Spinal cord (tissue), 10 donors: ENCODE measurements at places on chromosomes 5 and 9. TPM values are rescaled to one million over a fixed set of nuclear protein-coding genes. Genes with fewer than 3 reads are reported as not detected.
A peak's percentile ranks its signal among the peaks of the same experiment; 100 is the strongest.

FLT4 gene
- 7.6 TPM for polyA plus RNA-seq

SLC25A2 gene
- not detected for polyA plus RNA-seq

INSL6 gene
- polyA plus RNA-seq: 0.55 TPM

RMND5B gene
- polyA plus RNA-seq: 43.8 TPM

ADAMTS19 gene
- polyA plus RNA-seq: 0.87 TPM

RNF20 gene
- 43.2 TPM for polyA plus RNA-seq

FOXD4L5 gene
- 1.5 TPM for polyA plus RNA-seq

SELENOP gene
- polyA plus RNA-seq: 92.7 TPM

NSD1 gene
- polyA plus RNA-seq: 44.6 TPM

EIF4E1B gene
- 4.0 TPM for polyA plus RNA-seq

F2R gene
- 25.6 TPM for polyA plus RNA-seq

TAF11L14 gene
- polyA plus RNA-seq: not detected

BSPRY gene
- polyA plus RNA-seq: 0.17 TPM

DNA sequence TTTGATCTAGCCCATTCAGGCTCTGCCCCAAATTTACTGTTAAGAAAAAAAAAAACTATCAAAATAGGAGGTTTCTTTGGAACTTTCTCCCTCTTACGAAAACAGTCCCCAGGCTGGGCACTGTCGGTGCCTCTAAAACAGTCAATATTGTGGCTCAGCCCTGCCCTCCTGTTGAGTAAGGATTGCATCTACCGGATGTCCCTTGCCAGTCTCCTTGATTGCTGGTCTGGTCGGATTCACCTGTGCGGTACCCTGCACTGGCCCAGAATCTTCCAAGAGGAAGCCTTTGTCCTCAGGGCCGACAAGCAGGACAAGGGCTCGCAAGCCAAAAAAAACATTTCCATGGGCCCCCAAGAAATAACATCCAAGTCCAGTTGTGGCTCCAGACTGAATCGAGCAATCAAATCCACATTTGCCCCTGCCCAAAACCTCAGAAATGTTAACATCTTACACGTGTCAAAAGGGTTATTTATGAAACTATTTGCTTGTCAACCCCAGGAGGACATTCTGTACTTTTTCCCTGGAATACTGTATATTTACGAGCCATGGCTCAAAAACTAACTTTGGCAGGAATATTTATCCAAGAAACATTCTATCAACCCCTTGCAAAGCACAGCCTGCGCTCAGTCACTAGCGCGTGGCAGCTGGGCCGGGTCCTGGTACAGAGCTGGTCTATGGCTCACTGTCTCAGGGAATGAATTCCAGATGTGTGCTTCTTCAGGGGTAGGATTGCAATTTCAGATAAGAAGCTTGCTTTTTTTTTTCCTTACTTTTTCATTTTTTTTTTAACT lies 129.2 kb upstream of the ADRA1B start:
- H3K27me3 ChIP-seq: no peaks in the 10 kb centered on the region
- DNase-seq: no peak
- H3K27ac ChIP-seq: no peak overlapping the region
- H3K4me3 ChIP-seq: no peak overlapping the region
- H3K4me1 ChIP-seq: no peaks in the 10 kb centered on the region

GRCh38 chr9:107496976-107497375 lies 7.4 kb upstream of the KLF4 start:
- no peak for DNase-seq
- H3K36me3 ChIP-seq: no peaks in the 10 kb centered on the region
- H3K4me3 ChIP-seq: no peak overlapping the region
- H3K27ac ChIP-seq: no peak overlapping the region

GRCh38 chr9:15484802-15485201 lies 26.0 kb downstream of the PSIP1 start:
- no peak overlapping the region for H3K27ac ChIP-seq
- H3K36me3 ChIP-seq: peaks cover 17% of the 10 kb centered on the region
- H3K4me1 ChIP-seq: no peaks in the 10 kb centered on the region

DNA sequence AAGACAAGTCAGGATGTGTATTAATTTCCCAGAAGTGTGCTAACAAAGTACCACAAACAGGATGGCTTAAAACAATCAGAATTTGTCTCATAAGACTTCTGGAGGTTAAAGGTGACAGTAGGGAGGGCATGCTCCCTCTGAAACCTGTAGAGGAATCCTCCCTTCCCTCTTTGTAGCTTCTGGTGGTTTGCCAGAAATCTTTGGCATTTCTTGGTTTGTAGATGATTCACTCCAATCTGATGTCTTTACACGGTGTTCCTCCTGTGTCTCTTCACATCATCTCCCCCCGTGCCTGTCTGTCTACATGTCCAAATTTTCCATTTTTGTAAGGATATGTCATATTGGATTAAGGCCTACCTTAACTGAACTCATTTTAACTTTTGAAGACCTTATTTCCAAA lies 471.5 kb downstream of the ZNF608 start:
- no peak overlapping the region for H3K4me3 ChIP-seq
- no peaks in the 10 kb centered on the region for H3K4me1 ChIP-seq
- DNase-seq: no peak
- H3K27ac ChIP-seq: no peak overlapping the region
- no peaks in the 10 kb centered on the region for H3K36me3 ChIP-seq

DNA sequence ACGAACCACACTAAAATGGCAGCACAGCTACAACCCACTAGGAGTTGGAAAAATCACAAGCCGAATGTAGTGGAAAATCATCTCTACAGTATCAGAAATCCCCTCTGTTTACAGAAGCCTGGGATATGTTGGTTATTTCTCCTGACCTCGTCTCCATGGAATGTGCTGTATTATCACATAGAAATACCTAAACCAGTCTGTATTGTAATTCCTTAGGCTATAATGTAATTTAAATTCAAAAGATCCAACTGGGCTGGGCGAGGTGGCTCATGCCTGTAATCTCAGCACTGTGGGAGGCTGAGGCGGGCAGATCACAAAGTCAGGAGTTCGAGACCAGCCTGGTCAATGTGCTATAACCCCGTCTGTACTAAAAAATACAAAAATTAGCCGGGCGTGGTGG lies 244.8 kb upstream of the MPDZ start:
- DNase-seq: no peak
- H3K4me3 ChIP-seq: no peak overlapping the region
- no peaks in the 10 kb centered on the region for H3K27me3 ChIP-seq
- no peaks in the 10 kb centered on the region for H3K36me3 ChIP-seq
- no peak overlapping the region for H3K27ac ChIP-seq

DNA sequence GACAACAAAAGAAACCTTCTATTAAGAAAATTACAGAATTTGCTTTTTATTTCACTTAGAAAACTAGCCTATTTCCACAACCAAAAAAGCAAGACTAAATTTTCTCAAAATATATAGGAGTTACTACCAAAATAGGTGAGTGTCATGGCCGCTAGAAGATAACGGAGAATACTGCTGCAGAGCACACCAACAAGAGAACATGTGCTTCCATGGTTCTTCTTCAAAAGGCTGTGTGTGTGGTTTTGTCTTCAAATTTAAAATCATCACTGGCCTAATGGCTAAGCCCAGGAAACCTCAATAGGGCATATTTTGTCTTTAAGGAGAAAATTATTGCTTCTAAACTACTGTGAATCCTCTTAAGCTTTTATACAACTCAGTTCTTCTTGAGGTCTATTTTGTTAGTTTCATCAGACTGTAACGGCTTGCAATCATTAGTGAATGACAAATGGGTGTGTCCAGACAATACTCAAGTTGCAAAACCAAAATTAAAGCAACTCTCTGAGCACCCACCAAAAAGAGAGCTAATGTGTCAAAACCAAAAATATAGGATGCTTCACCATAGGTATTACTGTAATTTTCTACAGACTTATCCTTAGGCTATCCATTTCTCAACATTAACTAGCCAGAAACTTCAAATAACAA lies 3.3 kb downstream of the SETX start:
- no peak overlapping the region for H3K4me3 ChIP-seq
- H3K4me1 ChIP-seq: peaks cover 15% of the 10 kb centered on the region
- DNase-seq: no peak
- no peak overlapping the region for H3K27ac ChIP-seq

- no peak for DNase-seq
- H3K36me3 ChIP-seq: no peaks in the 10 kb centered on the region
- no peaks in the 10 kb centered on the region for H3K4me1 ChIP-seq
- no peaks in the 10 kb centered on the region for H3K27me3 ChIP-seq
Observed at GRCh38 chr5:148626081-148626613, 28.2 kb downstream of the HTR4 start.

DNA sequence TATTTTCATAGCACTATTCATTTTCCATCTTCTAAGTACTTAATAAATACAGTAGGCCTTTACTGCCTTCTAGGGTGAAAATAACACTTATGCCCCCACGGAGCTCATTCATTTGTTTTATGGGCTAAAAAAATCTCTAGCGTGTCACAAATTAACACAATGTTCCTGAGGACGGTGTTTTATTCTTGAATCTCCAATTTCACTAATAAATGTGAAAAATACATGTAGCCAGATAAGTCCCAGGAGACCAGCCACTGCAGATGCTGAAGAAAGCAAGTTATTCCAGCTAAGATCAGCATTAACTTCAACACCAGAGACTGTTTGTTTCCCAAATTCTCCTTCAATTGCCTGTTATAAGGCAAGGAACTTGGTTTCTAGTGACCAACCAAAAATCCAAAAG lies 102.3 kb downstream of the MARCHF3 start:
- no peak overlapping the region for H3K4me3 ChIP-seq
- DNase-seq: no peak
- H3K4me1 ChIP-seq: peaks cover 5% of the 10 kb centered on the region
- H3K27ac ChIP-seq: no peak overlapping the region
- no peaks in the 10 kb centered on the region for H3K27me3 ChIP-seq

GRCh38 chr9:104091708-104092107 lies 2.4 kb upstream of the SMC2 start:
- no peak for DNase-seq
- no peaks in the 10 kb centered on the region for H3K27me3 ChIP-seq
- H3K4me1 ChIP-seq: peaks cover 3% of the 10 kb centered on the region
- no peak overlapping the region for H3K4me3 ChIP-seq

DNA sequence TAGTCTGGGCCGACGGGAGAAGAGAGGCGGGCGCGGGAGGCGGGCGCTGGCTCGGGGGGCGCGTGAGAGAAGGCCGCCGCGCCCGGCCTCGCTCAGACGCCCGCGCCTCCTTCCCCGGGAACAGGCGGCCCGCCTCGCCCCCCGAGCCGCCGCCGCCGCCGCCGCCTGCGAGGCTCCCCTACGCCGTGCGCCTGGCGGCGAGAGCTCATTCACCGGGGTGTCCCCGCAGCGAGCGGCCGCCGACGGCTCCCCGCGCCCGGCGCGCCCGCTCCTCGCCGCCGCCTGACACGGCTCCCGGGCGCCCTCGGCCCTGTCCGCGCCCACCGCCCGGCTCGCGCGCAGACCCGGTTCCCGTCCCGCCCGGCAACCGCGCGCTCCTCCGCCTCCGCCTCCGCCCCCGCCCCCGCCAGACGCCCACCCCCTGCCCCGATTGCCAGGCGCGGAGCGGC lies at the start of gene GNAQ:
GNAQ (minus strand) TSS at position 368 of the 449 bp plus-strand sequence. CDS start 576 bp downstream, outside the sequence.
- H3K4me1 ChIP-seq: peaks cover 4% of the 10 kb centered on the region
- H3K27ac ChIP-seq: peak within 1 kb of the TSS; percentile 94
- H3K27me3 ChIP-seq: no peaks in the 10 kb centered on the region

DNA sequence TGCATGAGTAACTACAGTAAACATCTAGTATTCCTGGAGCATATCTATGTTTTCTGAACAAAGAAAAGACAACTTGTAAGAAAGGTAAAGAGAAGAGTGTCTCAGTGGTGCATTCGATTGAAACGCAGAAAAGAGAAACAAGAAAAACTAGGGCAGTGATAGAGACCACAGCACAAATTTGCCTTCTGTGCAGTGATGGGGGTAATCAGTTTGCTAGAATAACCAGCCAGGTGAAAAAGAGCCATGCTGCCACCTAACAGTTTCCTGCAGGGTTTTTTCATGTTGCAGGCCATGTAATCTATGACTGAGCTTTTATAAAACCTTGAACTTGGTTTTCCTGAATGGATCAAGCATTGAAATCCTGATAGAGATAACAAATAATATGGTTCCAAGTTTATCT lies 198.4 kb upstream of the MEF2C start:
- H3K27ac ChIP-seq: no peak overlapping the region
- H3K4me3 ChIP-seq: no peak overlapping the region
- peak; percentile 29 for DNase-seq
- no peaks in the 10 kb centered on the region for H3K27me3 ChIP-seq
- no peaks in the 10 kb centered on the region for H3K4me1 ChIP-seq

DNA sequence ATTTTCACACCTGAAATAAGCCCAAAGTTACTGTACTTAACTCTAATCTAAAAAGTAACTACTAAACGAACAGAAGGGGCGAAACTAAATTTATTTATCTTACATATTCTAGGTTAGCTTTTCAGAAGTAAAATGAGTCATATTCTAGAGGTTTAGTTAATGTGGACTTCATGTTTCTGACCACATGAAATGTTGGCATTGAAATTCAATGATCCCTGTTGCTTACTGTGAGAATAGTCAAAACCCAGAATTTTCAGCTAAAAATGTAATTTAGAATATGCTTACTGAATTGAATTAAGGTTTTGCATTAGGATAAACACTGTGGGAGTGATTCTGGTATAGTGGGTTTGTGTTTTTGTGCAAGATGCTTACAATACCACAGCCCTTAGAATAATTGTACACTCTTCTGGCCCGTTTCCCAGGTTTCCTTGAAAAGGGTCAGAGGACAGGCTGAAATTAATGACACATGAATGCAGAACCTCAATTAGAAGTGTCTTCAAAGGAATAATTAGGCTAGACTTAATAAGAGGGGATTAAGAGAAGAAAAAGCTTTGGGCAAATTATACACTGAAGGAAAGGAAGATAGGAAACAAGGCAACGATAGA lies 1.4 kb upstream of the SNX18 start:
- peaks cover 13% of the 10 kb centered on the region for H3K4me1 ChIP-seq
- H3K27ac ChIP-seq: no peak overlapping the region
- no peaks in the 10 kb centered on the region for H3K27me3 ChIP-seq
- DNase-seq: no peak
- no peak overlapping the region for H3K4me3 ChIP-seq

GRCh38 chr9:121187636-121188305 lies 13.9 kb downstream of the RAB14 start:
- no peaks in the 10 kb centered on the region for H3K27me3 ChIP-seq
- no peaks in the 10 kb centered on the region for H3K4me1 ChIP-seq

- no peak overlapping the region for H3K27ac ChIP-seq
- no peaks in the 10 kb centered on the region for H3K27me3 ChIP-seq
- H3K36me3 ChIP-seq: no peaks in the 10 kb centered on the region
- H3K4me1 ChIP-seq: no peaks in the 10 kb centered on the region
- DNase-seq: no peak
Observed at GRCh38 chr9:28971881-28972280, 1398.6 kb upstream of the C9orf72 start.

DNA sequence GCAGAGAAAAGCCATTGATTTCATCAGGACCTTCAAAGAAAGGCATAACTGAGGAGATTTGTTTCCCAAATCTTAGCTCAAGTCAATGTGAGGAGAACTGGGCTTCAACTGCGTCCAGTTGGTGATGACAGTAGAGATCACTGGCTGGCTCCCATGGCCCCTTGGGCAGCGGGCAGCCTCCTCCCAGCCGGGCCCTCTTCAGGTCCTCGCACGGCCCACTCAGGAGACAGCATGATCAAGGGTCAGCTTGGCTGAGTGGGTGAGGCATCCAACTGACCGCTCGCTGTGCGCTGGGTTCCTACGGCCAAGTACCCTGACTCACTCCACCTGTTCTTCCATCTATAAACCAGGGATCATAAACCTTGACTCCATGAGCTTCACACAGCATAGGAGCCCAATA lies 274.0 kb downstream of the NSG2 start:
- H3K27me3 ChIP-seq: peaks cover 4% of the 10 kb centered on the region
- DNase-seq: no peak
- H3K4me3 ChIP-seq: no peak overlapping the region
- no peaks in the 10 kb centered on the region for H3K36me3 ChIP-seq
- peaks cover 5% of the 10 kb centered on the region for H3K4me1 ChIP-seq

GRCh38 chr9:97703437-97704344 lies 6.6 kb upstream of the XPA start:
- H3K4me1 ChIP-seq: no peaks in the 10 kb centered on the region
- no peak overlapping the region for H3K27ac ChIP-seq
- H3K36me3 ChIP-seq: no peaks in the 10 kb centered on the region
